ENCODE measurements at places on chromosomes 3 and 15.

DNA sequence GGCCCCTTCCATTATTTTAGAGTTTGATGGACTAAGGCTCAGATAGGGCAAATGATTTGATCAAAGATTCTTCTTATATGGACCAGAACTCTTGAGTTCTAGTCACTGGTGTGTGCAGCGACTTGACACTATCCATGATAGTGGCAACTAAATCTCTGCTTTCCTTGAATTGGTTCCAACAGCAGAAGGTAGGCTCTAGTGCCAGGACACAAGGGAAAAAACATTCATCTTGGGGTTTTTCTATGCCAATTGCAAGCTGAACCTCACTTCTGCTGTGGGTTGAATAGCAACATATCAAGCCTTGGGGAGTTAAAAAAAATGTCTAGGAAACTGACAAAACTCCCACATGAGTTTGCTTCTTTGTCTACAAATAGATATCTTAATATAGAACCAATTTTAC, 35.1 kb downstream of the CTXND1 start:
- no peak for DNase-seq

DNA sequence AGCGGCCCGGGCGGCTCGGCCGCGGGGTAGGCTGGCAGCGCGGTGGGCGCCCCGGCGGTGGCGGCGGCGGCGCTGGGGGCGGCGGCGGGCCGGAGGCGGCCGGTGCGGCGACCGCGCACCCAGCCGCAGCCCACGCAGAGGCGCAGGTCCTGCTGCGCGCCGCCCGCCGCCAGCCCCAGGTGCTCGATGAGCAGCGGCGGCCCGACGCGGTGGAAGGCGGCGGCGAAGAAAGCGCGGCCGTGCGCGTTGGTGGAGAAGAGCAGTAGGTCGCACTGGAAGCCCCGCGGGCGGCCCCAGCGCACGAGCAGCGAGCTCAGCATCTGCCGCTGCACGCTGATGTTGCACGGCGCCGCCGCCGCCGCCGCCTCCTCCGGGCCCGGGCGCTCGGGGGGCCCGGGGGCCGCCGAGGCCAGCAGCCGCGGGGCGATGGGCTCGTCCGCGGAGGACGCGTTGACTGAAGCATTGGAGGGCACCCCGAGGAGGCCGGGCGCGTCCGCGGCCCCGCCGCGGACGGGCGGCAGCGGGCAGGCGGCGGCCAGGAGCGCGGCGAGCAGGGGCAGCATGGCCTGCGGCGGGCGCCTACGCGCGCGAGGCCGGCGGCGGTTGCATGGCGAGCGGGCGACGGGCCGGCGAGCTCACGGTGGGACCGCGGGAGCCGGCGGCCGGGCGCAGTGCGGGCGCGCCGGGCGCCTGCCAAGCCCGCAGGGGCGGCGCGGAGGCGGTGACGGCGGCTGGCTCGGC, 452 bp downstream of the TMEM158 start:
- DNase-seq, result peak; percentile 46

GRCh38 chr3:197369545-197369944, 71.1 kb upstream of the DLG1 start:
- no peak for DNase-seq

DNA sequence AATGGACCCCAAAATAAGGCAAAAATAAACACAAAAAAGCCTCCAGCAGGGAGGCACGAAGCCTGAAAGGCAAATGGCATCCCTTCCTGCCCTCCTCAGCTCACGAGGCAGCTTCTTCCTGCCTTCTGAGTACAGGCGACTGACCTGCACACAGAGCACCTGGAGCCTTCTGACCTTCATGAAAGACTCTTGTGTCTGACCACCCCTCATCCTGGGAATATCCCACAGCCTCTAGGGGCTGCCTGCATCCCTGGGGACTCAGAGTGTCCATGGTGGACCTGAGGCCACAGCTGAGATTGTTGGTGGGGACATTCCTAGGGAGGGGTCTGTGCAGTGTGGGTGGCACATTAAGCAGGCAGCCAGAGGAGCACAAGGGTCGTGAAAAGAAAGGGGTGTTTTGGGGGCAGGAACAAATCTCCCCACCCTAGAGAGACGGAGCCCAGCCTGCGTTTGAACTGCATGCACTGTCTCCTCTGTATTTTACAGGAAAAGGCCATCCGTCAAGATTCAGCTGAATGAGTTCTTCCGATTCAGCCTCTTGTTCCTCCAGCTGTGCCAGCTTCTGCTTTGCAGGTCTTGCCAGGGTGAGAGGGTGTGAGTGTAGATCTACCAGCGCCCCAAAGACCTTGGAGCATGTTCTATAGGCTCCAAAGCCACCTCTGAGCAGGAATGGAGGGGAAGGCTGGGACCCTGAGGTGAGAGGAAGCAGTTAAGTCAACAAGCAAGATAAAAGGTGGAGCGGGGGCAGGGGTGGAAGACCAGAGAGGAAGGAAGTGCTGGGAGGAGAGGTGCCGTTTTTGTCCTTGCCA, 80.4 kb upstream of the MEF2A start:
- DNase-seq, result no peak

GRCh38 chr3:159821110-159821509, 167.5 kb upstream of the IL12A start:
- DNase-seq, result no peak

DNA sequence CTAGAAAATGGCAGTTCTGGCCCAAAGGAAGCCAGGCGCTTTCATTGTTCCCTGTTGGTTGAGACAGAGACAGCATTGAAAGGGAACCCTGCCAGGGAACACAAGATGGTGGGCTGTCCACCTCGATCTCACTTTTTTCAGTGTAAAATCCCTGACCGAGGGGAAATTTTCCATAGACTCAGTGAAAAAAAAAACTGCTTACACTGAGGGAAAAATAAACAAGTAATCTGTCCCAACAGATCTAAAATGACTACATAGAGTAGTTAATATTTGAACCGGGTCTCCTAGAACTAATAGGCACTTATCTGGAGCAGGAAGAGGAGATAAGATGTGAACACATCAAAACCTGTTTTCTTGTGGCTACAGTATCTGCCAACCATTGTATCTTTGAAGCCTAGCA, 763.4 kb upstream of the GOLIM4 start:
- DNase-seq, result no peak

DNA sequence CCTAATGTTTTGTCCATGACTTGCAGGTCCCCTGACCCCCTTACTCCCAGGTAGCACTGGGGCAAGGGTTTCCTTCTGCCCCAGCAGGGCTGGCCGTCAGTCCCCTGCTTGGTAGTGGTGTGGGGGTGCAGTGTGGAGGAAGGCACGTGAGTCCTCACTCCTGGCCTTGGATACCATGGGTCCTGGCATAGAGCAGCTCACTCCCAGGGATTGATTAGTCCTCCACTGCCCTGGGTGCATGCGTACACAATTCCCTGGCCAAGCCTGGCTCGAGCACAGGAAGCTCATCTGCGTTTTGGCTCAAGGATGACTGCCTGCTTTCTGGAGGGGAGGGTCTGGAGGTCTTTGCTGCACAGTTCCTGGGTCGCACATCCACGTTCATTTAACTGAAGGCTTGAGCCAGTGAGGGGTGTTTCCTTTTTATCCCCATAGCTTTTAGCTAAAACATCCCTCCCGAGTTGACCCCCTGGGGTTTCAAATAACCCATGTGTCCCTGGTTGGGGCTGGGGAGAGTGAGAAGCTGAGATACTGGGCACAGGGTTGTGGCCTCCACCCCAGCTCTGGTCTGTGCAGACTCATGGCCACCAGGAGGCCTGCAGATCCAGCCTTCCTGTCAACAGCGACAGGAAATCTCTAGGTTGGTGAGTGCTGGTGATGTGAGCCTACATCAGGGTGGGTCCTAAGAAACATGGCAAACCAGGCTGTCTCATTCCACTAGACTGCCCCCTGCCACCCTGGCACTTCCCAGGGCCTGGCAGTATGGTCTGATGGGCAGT, 11.5 kb downstream of the HEMK1 start:
- no peak for DNase-seq

DNA sequence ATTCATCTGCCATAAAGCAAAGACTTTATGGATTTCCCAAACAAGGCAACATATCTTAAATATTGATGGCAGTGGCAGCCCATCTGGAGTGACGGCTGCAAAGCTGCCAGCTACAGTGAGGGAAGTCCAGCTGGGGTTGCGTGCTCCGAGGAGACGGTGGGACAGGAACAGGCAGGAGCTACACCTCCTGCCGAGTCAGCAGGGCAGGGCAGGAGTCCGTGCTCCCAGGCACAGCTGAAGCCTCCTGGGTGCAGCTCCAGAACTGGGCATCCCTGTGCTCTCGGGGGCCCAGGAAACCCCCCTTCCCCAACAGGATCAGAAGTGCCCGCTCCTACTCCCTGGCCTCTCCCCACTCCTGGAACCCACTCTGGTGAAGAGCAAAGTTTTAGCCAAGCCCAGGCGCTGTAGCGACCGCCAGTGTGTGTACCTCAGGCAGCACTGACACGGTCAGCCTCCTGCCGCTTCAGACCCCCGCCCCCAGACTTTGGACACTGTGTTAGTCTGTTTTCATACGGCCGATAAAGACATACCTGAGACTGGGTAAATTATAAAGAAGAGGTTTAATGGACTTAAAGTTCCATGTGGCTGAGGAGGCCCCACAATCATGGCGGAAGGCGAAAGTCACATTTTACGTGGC, 556.4 kb upstream of the CCDC54 start:
- no peak for DNase-seq

DNA sequence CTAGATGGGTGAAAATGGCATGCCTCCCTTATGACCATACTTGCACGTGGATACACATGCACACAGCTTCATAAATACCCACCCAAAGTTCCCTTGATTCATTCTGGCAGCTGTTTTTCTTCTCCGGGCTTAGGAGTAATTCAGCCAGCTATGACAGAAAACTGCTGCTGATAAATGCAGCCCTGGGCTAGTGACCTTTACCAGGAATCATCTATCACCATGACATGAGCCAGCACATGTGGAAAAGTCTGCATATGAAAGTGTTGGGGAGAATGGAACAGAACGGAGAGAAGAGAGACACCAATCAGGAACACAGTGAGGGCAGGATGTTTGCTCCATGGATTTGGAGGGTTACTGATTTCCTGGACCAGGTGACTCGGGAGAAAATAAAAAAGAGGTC, 706.3 kb downstream of the PDCD6IP start:
- no peak for DNase-seq

DNA sequence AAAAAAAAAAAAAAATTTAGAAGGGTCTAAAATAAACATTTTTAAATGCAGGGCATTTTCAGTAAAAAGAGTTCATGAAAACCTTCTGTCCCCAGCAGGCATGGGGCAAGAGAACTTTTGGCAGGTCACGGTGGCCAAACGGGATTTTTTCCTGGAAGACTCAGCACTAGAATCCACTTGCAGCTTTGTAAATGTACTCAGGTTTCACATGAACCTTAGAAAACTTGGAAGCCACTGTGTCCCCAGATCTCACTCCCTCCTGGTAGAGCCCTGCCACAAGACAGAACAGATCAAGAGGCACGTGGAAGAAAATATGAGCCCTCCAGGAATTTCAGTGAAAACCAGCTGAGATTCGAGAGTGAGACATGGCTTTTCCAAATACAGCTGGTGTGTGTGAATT, 2.1 kb upstream of the GNB5 start:
- no peak for DNase-seq

- DNase-seq, result no peak
Measured at GRCh38 chr3:3087279-3087678, 22.9 kb downstream of the IL5RA start.

GRCh38 chr3:59046839-59047238, 3.0 kb downstream of the CFAP20DC start:
- DNase-seq, result no peak

- no peak for DNase-seq
Measured at GRCh38 chr15:86550075-86550474, 470.4 kb downstream of the AGBL1 start.

- no peak for DNase-seq
Measured at GRCh38 chr3:184500344-184500923, 61.2 kb upstream of the EPHB3 start.

DNA sequence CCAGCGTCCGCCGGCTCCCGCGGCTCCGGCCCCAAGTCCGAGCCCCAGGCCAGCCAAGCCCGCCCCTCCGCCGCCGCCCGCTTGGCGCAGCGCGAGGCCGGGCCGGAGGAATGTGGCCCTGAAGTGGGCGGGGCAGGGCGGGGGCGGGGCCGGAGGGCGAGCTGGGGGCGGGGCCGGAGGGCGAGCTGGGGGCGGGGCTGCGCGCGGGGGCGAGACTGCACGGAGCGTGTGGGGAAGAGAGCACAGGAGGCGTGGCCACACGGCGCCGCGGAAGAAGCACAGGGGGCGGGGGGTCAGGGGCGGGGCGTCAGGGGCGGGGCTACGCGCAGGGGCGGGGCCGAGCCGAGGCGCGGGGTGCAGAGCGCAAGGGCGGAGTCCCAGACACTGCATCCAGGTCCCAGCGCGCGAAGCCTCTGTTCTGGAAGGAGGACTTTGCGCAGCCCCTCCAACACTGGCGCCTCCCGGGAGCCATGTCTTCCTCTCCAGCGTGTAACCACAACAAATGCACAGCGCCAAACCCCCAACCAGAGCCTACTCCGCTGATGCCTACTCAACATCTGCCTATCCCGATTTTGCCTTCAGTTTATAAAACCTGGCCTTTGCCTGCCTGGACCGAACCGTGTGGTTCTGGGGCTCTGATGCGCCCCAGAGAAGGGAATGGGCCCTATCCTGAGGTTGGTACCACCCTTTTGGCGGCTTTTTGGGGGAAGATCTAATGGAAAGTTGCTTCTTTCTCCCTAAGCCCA, 105.5 kb downstream of the IQSEC1 start:
- DNase-seq, result peak; percentile 87

GRCh38 chr3:8312685-8313084, 188.9 kb upstream of the LMCD1 start:
- DNase-seq, result no peak

- DNase-seq, result no peak
Measured at GRCh38 chr3:35721628-35722027, 82.3 kb downstream of the ARPP21 start.

DNA sequence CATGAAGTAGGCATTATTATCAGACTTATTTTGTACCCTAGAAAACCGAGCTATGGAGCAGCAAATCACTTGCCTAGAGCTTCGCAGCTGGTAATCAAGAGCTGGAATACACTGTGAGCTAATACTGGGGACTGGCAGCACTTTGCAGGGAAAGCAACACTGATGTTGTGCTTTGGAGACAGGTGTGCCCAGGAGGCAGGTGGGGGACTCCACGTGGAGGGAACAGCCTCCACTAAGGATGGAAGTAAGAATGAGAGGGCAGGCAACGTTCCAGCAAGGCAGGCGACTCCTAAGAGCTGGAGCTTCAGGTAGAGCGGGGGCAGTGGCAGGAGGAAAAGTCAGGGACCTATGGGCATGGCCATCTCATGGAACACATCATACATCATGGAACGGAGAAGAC, 300.5 kb upstream of the IGF1R start:
- no peak for DNase-seq

DNA sequence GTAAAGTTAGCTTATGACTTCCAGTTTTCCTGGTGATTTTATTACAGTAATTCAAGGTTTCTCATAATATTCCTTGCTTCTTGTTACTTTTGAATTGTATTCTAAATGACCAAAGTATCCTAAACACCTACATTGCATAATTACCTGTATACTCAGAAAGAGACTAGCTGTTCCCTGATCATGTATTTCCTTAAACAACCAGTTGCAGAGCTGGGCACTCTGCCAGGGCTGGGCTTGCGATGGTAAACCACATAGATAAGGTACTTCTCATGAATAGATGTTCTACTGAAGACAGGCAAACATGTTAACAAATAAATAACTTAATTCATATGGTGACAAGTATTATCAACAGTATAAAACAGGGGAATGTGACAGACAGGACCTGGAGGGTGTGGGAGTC, 142.3 kb upstream of the WNT5A start:
- DNase-seq, result no peak

- no peak for DNase-seq
Measured at GRCh38 chr3:117820658-117821299, 1111.2 kb downstream of the TUSC7 start.
